ENCODE measurements at places on chromosomes 2 and 18. TPM values are rescaled to one million over a fixed set of nuclear protein-coding genes. Genes with fewer than 3 reads are reported as not detected.

The DSG1 gene
- total RNA-seq, result 22.2 TPM

The ACTG2 gene
- 3.8 TPM for total RNA-seq

The C2orf66 gene
- total RNA-seq, result 1.2 TPM

The OBSL1 gene
- total RNA-seq, result 73.1 TPM

The COL4A4 gene
- 1.2 TPM for total RNA-seq

The SERPINB3 gene
- not detected for total RNA-seq

The KCNK3 gene
- 0.59 TPM for total RNA-seq

DNA sequence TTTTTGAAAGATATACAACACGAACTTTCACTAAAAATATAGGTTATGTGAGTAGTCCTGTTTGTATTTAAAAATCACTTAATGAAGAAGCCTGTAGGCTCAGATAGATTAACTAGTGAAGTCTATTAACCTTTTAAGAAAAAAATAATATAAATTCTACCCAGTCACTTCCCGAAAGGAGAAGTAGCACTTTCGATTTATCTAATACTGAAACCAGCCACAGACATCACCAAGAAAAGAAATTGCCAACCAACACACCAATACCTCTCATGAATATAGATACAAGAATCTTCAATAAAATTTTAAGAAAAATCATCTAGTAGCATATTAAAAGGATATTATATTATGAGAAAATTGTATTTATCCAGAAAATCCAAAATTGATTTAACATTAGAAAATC lies 160.5 kb downstream of the GALNT13 start:
- DNase-seq, result no peak

GRCh38 chr18:59268721-59269562 lies 4.3 kb downstream of the RAX start:
- no peak for DNase-seq

- no peak for DNase-seq
Measured at GRCh38 chr2:237125967-237126366, 40.3 kb downstream of the COPS8 start.

- no peak for DNase-seq
Measured at GRCh38 chr18:34122724-34123334, 101.9 kb downstream of the NOL4 start.

DNA sequence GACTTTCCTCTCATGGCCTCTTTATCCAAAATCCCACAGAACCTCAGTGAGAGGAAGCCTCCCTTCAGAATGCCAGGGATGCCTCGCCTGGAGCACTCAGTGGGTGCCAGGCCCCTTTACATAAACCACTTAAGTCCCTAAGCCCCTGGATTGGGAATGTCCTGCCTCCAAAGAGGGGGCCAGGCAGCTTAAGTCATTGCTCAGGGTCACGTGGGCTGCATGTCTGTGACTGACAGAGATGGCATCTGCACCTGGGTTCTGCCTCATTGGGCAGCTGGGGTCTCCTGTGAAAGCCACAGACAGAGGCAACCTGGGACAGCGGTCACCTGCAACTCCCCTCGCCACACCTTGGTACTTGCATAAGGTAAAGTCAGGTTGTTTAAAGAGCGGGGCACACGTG lies 93.5 kb downstream of the MYT1L start:
- DNase-seq, result no peak

DNA sequence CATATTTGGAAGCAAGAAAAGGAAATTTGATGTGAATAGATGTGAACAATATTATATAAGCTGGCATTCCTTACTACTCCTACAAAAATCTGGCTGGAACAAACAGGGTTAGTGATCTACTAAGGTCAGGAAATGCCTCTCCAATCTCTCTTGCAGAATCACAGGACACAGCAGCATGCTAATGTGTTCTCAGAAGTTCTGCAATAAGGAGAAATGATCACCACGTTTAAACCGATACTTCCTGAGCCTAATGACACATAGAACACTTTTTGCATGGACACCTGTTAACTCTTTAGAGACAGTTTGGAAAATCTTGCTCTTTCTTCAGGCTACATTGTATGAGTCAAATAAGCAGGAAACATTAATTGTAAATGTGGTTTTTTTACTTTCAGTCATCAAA lies 89.6 kb upstream of the MAP3K20 start:
- DNase-seq, result no peak

GRCh38 chr18:21489119-21489750 lies 111.3 kb downstream of the ESCO1 start:
- DNase-seq, result no peak

DNA sequence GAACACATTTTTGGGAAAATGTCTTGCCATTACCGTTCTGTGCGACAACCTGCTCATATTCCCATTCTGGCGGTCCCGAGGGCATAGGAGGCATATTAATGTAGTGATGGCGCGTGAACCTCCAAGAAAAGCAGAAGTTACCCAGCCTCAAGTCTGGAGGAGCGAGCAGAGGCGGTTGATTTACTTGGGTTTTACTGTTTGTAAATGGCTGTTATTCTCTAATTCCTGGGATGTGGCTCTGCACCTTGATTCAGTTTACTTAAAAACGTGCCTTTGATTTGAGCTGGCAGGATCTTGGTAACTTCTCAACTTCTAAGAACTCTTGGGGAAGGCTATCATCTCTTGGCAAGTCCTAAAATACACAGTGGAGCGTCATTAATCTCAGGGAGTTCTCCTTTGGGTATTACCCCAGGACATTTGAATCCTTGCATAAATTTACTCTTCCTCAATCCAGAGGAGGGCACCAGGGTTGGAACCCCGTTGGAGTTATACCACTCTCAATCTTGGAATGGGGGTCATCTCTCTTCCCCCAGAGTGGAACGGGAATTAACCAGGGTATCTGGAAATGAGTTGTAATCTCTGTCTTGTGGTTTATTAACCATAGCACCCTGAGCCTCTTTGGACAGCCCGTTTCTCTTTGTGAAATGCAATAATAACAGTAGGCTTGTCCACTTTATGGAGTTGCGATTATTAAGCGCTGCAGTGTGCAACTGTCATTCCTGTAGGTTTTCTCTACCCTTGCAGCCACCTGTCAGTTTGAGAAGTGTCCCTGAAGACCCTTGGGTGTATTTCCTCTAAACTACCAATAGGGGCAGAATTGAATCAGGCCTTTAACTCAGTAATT lies 2.1 kb downstream of the HK2 start:
- DNase-seq, result no peak

GRCh38 chr2:36780231-36780839 lies 83.8 kb downstream of the VIT start:
- DNase-seq, result no peak
